ENCODE measurements at places on chromosomes 4 and X.

- no peak for DNase-seq
These were observed 700 bp downstream of the VMA21 start for GRCh38 chrX:151397741-151398070.

GRCh38 chrX:107728371-107729099, 47.1 kb downstream of the TSC22D3 start:
- no peak for DNase-seq

GRCh38 chr4:78661921-78662521, 110.5 kb downstream of the ANXA3 start:
- peak; percentile 66 for DNase-seq

- DNase-seq: no peak
These were observed 166.1 kb downstream of the AFAP1 start for GRCh38 chr4:7773401-7774180.

DNA sequence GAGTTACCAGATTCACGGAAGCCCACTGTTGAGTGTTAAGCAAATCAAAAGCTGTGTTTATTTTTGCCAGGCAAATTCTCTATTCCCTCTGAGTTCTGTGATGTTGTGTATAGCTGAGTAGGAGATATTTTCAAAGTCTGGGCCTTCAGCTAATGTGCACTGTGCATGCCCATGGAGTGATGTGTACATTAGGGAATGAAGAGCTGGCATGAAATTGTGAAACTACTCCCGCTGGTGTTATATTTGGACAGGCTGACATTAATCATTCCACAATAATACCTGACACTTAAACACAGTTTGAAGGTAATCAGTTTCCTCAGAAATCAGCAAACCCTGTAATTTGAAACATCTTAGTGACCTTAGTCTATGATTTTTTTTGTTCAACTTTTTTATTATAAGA, 88.1 kb upstream of the MBNL3 start:
- DNase-seq: no peak

DNA sequence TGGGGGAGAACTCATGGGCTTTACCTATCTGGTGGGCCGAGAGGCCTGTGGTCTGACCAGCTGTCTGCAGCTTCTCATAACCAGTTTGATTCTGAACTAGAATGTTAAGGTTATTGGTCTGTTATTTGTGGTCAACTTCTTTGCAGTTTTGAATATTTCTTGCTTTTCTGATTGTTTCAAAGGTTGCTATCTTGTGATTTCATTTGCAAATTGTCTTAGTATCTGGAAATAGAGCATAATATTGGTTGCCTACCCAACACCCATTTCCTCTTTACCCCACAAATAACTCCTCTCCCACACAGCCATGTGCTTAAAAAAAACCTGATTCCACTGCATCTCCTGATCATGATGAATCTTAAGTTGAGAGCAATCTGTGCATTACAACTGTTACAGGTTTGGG, 39.1 kb upstream of the BMP2K start:
- DNase-seq: peak; percentile 77

GRCh38 chr4:146335763-146336409, 121.5 kb downstream of the REELD1 start:
- DNase-seq: no peak

- DNase-seq: no peak
These were observed 297.3 kb upstream of the LCORL start for GRCh38 chr4:18318682-18319388.

- peak; percentile 23 for DNase-seq
These were observed 54.2 kb upstream of the SPANXN3 start for GRCh38 chrX:143571521-143571920.

DNA sequence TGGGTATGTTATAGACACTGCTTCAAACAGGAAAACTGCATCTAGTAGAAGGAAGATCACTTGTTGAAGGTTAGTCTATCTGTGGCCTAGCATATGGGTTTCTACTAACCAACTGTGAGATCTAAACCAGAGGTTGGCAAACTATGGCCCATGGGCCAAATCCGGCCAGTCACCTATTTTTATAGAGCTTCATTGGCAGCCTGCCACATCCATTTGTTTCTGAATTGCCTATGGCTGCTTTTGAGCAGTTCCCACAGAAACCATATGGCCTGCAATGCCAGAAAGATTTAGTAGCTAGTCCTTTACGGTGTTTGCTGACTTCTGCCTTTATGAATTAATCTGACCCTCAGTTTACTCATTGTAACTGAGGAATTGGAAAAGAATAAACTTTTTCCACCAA, 71.1 kb downstream of the MID1 start:
- no peak for DNase-seq

DNA sequence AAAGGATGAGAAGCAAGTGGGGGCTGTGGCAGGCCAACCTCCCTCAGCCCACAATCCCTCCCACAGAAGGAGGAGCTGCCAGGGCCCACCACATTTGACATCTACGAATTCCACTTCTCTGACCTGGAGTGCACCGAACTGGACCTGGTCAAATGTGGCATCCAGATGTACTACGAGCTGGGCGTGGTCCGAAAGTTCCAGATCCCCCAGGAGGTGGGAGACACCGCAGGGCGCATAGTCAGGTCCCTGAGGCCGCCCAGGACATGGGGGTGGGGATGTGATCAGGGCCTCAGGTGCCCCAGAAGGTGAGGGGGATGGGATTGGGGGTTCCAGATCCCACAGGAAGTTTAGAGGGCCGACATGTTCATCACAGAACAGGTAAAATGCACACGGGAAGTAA, 13.7 kb downstream of the ATP5ME start:
- DNase-seq: no peak

- peak; percentile 71 for DNase-seq
These were observed 250 bp downstream of the USP9X start for GRCh38 chrX:41085512-41085877.

- DNase-seq: no peak
These were observed 131.5 kb downstream of the QDPR start for GRCh38 chr4:17380347-17380746.

- DNase-seq: no peak
These were observed 141.9 kb upstream of the FAM241A start for GRCh38 chr4:112003231-112003907.
